ENCODE measurements at places on chromosomes 3 and 15.

DNA sequence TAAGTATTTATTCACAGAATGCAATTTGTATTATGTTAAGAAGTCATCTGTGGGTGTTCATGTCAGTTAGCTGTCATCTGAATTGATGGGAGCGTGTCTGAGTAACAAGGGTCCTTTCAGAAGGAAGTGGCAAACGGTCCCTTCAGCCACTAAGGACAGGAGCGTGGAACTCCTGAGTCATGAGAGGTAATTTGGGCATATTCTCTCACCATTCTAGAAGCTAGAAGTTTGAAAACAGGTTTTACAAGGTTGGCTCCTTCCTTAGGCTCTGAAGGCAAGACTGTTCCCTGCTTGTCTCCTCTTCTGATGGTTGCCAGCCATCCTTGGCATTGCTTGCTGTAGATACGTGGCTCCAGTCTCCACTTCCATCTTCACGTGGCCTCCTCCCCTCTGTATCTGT is 19.7 kb downstream of the ABHD2 start:
- no peak for DNase-seq

- no peak for DNase-seq
These were observed 36.2 kb downstream of the GAP43 start for GRCh38 chr3:115659253-115660220.

- DNase-seq = no peak
These were observed 681 bp downstream of the CHMP2B start for GRCh38 chr3:87227835-87228144.

GRCh38 chr3:132294906-132295305 is 22.3 kb upstream of the ACP3 start:
- no peak for DNase-seq

DNA sequence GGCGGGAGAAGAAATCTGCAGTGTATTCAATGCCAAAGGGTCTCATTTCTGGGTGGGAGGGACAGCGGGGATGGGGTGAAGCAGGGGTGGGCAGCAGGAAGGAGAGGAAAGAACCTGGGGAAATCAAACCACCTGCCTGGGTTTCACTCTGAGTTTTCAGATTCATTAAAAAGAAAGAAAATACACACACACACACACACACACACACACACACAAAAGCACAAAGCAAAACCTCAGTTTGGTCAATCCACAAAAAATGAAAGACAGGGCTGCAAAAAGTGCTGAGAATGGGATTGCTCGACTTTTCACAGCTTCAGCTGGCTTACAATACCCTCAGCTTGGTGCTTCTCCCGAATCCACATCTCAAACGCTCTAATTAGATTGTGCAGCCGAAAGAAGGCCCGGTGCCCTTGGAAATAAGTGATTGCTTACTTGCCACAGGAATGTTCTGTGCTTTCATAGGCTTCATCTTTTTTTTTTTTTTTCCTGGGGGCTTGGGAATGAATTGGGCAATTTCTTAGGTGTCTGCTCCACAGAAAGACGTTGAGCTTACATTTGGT is 370.5 kb downstream of the RORA start:
- no peak for DNase-seq

DNA sequence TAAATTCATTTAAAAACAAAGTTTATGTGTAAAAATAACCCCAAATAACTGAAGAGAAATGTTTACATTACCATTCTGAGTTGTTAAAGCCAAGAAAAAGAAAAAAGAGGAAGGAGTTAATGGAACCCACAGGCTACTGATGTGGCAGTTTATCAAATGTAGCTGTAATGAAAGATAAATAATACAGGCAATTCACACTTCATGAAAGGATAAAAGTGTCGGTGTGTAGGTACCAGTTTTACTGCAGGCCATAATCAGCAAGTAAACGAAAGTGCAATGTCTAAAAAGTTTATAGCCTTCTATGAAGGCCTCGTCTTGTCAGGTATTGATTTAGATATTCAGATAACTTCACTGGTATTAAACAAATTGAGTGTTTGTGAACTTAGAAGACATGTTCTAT is 164.6 kb downstream of the DPH6 start:
- no peak for DNase-seq

DNA sequence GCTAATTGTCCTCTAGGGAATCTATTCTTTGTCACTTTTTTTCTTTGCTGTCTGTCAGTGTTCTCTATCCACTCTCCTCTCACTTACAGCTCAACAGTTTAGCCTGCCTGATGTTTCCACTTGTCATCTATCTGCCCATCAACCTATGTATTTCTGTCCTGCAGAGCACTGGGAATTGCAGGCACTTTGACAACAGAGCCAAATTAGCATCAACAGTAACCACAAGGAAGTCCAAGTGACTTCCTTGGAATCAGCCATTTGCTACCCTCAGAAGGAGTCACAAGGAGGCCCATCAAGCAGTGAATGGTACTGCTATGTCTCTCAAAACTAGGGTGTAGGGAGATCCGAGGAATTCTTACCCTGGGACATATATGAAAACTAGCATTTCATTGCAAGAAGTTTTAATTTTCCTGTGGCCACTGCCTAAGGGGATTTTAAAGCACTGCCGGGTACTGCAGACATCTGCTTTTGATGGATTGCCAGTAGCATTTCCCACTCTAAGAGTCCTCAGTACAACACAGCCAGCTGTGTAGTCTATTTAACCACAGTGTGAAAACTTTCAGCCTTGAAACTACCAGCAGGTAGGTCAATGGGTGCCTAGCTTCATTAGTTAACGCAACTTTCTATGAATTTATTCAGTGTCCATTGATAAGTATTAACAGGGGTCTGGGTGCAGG is 898.8 kb downstream of the NTRK3 start:
- DNase-seq = no peak

- DNase-seq = no peak
These were observed 236.6 kb downstream of the SV2B start for GRCh38 chr15:91336687-91337086.

DNA sequence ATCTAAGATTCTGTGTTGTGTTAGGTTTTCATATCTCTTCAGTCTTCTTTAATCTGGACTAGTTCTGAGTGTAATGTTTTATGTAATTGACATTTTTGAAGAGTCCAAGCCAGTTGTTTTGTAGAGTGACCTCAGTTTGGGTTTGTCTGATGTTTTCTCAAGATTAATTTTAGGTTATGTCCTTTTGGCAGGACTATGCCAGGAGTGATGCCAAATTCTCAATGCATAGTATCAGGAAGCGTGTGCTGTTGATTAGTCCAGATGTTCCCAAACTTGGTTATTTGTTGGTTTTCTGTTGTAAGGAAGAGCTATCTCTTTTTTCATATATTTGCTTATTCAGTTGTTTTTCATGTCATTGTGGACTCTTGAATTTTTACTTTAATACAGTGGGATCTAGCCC is 32.6 kb downstream of the NMD3 start:
- no peak for DNase-seq

- DNase-seq = no peak
These were observed at the start of gene ATP8B4 for GRCh38 chr15:50119063-50120040. ATP8B4 (minus strand) TSS chr15:50119233; CDS start chr15:50106966, 12,267 bp downstream.

DNA sequence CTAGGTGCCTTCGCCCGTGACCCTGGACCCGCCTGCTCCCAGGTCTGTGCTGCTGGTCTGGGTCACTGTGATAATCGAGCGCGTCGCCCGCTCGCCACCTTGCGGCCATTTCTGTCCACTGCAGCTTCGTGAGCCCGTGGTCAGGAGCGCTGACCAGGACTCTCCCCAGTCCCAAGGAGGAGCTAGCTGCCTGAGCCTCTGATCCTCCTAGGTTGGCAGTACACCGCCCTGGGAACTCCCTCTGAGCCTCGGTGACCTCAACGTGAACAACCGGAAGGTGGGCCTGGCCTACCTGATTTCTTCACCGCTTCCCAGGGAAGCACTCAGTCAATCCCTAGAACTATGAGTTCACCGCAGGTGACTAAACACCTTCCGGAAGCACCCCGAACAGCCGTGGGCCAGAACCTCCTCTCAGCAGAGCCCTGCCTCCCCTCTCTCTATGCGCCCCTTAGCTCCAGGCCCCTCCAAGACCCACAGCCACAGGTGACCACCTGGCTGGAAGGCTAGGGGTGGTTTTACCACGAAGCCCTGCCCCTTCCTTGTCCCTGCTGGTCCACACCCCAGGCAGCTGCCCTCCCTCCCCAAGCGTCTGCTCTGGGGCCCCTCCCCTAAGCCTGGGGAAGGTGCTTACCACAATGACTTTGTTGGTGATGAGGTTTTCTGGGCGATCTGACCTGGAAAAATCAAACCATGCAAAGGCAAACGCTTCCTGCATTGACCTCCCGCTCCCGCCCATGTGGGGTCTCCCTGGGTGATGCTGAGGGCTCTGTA is 9.7 kb downstream of the PLA2G4D start:
- peak; percentile 12 for DNase-seq

DNA sequence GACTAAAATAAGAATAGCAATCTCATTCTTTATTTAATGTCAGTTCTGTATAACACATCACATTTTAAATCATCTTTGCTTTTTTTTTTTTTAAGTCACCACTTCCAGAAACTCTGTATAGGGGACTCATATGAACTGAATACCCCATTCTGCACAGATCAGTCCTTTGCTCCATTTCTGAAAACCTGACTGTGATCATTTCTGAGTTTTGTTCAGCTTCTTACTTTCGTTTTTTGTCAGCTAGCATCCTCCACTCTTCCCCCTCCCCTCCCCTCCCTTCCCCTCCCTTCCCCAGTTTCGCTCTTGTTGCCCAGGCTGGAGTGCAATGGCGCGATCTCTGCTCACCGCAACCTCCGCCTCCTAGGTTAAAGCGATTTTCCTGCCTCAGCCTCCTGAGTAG is 49.8 kb upstream of the SGO1 start:
- DNase-seq = no peak

DNA sequence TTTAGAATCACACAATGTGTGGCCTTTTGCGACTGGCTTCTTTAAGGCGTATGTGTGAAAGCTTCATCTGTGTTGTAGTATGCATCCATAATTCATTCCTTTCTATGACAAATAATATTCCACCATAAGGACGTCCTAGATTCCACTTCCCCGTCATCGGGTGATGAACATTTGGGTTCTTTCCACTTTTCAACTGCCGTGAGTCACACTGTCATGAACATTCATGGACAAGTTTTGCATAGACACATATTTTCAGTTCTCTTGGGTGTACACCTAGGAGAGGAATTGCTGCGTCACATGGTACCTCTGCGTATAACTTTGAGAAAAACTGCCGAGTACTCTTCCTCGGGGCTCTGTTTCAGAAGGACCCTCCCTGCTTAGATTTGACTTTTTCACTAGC is 97.3 kb downstream of the TOP2B start:
- no peak for DNase-seq

- DNase-seq = no peak
These were observed 83.6 kb downstream of the SMAD6 start for GRCh38 chr15:66785637-66786036.

DNA sequence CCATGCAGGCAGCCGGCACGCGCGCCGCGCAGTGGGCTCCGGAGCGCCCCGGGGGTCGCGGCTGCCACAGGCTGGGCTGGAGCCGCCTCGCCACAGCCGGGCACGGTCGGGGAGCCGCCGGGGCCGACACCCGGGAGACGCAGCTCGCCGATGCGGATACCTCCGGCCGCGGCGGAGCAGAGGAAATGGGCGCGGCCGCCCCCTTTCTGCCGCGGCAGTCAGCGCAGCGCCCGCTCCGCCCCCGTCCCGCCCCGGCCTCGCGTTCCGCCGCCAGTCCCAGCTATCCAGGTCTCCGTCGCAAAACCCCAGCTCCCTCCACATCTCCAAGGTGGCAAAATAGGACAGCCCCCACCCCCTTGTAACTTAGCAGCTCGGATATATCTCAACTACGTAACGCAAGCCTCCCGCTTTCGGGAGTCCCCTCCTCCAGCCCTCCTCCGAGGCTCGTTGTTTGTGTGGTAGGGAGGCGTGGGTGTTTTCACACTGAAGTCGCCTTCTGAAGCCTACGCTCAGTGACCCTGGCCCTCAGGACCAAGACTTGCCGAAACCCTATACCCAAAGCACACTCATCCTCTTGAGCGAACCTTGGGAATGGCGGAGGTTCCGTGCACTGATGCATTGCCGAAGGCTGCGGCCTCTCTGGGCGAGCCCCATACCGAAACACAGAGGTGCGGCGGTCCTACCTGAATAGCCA is at the start of gene SH3BP5:
Gene SH3BP5 (minus strand): TSS at position 182 of the 694 bp plus-strand sequence. CDS start 178 bp downstream, at position 4.
- peak; percentile 57 for DNase-seq

DNA sequence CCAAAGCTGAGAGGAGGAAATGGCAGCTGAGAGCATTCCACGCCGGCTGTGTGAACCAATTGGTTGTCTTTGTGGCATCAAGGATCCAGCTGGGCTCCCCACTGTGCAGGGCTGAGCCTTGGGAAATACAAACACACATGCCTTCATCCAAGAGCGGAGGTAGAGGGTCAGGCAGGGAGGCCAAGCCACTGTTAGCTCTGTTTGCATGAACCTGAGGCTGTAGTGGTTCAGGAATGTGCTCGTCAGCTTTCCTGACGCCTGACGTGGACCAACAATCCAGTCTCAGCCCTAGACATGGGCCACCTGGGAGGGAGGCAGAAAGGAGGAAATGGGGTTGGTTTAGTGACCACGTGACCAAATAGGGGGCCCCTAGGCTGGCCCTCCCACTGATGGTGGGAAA is 276.9 kb downstream of the TLE3 start:
- no peak for DNase-seq

GRCh38 chr15:39663704-39664250 is 82.9 kb downstream of the THBS1 start:
- DNase-seq = no peak

- DNase-seq = no peak
These were observed 71.0 kb downstream of the ZMAT3 start for GRCh38 chr3:179000659-179001058.

GRCh38 chr3:190122198-190122771 is 1.6 kb upstream of the P3H2 start:
- DNase-seq = no peak

DNA sequence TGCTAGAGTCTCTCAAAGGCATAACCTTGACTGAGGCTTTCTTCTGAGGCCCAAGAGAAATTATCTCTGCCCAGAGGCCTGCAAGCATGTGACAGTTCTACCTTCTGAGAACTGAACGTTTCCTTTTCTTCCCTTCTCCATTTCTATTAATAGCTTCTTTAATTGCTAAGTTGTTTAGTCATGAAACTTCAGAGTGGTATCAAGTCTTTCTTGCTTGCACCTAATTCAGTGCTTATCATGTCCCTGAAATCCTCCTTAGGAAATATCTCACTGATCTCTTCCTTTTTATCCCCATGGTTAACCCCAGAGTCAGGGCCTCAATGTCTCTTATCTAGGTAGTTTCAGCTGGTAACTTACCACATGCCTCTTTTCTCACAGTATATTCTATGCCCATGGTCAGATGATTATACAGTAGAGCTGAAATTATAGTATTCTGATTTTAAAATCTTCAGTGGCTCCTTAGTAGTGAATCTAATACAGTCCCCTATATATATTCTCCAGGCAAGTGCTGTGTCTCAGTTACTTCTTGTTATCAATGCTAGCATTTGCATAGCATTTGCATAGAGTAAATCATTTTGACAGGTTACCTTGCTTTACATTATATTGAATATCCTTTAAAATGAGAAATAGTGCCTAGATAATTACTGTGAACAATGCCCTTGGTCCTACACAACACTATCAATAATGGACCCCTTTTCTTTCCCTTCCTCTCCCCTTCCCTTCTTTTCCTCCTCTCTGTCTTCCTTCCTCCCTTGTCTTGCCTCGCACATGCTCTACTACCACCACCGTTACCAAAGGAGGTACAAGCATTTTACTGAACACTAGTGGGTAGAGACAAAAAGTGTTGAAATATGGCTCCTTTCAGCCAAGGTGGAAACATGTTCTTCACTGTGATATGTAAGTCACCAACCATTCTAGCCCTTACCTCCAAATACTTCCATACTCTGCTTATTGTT is 33.0 kb downstream of the KBTBD8 start:
- no peak for DNase-seq
